ENCODE measurements at places on chromosomes 6 and 20.
A peak's percentile ranks its signal among the peaks of the same experiment; 100 is the strongest.

DNA sequence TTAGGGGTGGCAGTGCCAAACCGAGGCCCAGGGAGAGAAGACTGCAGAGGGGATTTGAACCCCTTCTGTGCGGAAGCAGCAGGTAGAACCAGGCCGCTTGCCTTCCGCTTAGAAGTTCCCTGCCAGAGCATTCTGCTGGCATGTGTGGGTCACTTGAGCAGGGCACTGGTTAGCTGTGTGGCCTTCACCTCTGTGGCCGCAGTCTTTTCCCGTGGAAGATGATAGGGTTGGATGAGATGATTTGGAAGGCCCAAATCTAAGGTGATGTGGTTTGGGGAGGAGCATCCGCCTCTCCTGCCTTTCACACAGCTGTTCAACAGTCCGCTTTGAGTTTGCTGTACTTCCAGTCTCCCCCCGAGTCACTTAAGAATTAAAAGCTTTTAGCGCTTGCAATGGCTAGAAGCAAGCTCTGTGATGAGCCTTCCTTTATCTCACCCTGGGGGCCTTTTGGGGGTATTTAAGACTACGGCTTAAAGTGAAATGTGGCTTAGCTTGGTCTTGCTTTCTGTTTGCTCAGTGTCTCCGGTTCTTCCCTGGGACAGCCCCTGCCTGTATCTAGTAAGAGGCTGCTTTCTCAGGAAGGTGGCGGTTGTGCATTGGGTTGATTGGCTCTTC is 743 bp downstream of the CMTR1 start:
- peak; percentile 3 for DNase-seq

DNA sequence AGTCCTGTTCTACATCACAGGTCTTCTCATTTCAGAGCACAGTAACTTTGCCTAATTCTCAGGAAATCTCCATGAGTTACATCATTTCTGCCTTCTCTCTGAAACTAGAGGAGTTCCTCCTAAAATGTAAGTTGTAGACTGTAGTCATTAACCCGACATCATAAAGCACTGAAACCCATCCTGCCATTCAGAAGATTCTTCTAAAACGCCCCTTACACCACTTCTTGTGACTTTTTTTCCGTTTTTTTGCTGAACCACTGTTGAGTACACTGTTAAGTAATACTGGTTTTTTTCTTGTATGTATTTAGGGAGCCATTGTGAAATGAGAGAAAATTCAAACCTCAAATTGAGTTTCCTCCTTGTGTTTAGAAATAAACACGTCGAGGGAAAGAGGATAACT is 117.3 kb downstream of the MAP3K4 start:
- DNase-seq: no peak

DNA sequence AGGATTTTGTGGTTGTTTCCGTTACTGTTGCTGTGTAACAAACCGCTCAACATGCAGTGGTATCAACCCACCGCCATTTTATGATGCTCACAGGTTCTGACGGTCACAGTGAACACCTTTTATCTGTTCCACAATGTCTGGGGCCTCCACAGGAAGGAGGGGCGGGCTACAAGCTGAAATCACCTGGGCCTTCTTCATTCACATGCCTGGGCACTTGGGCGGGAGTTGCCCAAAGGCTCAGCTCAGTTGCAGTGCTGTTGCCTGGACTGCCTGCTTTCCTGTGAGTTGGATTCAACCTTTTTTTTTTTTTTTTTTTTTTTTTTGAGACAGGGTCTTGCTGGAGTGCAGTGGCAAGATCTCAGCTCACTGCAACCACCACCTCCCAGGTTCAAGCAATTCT is 16.7 kb upstream of the AVP start:
- DNase-seq: no peak

- DNase-seq: no peak
Observed at GRCh38 chr6:12751694-12752325, 35.2 kb downstream of the PHACTR1 start.

- no peak for DNase-seq
Observed at GRCh38 chr6:149306967-149307366, 10.5 kb upstream of the TAB2 start.

GRCh38 chr6:15675536-15676220 is 12.8 kb upstream of the DTNBP1 start:
- DNase-seq: no peak

DNA sequence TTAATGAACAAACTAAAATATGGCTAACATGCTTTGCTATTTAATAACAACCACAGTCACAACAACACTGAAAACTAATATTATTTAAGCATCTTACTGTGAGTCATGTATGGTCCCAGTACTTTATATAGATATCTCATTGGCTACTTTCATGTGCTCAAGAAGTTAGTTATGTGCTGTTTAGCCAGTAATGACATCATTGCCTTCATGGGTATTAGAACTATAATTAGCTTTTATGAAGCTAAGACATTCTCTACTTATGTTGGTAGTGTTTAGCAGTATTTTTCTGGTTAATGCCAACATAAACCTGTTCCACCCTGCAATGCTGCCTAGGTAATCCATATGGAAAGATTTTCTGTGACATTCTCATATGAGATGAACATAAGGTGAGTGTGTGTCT is 56.1 kb downstream of the ADGRG6 start:
- DNase-seq: no peak

GRCh38 chr20:49447364-49447763 is 35.1 kb downstream of the KCNB1 start:
- no peak for DNase-seq

GRCh38 chr20:60035-60918 is 27.2 kb upstream of the DEFB125 start:
- no peak for DNase-seq

DNA sequence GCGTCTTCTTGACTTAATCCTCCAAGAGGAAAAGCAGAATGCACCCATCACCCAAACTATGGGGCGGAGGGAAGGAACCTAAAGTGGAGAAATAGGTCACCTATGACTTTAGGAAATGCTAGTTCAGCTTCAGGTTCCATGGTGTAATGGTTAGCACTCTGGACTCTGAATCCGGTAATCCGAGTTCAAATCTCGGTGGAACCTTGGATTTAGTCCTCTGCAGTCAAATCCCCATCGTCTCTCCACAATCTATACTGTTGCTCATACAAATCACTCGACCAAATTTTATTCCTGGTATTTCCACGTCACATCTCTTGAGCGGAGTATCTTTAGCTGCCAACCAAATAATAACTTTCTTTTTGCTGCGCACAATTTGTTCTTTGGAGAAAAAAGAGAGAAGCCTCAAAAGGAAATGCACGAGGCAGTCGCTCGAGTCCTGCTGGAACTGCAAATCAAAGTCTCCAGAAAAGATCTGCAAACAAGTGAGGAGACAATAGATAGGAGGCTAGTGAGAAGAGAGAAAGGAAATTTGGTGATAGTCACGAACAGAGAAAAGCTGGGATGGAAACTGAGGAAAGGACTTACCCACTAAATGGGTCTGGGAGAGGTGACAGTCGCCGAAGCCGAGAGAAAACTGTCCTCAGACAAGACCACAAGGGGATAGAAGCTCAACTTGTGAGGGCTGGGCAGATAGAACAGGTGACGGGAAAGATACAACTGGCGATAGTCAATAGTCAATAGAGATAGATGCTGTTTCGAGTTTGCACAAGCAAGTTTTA is 16.6 kb downstream of the POM121L2 start:
- no peak for DNase-seq

DNA sequence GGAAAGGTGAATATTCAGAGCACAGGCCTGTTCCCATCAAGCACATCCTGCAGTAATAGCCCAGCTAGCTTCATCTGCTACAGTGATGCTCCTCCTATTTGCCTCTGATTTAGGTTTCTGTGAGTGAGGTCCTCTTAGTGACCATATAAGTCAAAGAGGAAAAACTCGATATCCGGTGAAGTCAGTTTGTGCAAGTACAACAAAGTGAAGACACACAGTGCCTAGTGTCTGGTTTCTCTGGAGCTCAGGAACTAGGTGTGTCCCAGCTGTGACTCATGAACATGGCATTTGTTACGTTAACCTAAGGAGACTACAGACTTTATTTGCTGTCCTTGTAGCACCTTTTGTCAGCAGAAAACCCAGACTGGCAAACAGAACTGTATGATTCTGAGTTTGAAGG is 33.9 kb downstream of the EDN1 start:
- DNase-seq: no peak

- no peak for DNase-seq
Observed at GRCh38 chr6:30915591-30915946, 1.5 kb downstream of the VARS2 start.

GRCh38 chr6:55011034-55011433 is 163.3 kb upstream of the HCRTR2 start:
- DNase-seq: no peak

DNA sequence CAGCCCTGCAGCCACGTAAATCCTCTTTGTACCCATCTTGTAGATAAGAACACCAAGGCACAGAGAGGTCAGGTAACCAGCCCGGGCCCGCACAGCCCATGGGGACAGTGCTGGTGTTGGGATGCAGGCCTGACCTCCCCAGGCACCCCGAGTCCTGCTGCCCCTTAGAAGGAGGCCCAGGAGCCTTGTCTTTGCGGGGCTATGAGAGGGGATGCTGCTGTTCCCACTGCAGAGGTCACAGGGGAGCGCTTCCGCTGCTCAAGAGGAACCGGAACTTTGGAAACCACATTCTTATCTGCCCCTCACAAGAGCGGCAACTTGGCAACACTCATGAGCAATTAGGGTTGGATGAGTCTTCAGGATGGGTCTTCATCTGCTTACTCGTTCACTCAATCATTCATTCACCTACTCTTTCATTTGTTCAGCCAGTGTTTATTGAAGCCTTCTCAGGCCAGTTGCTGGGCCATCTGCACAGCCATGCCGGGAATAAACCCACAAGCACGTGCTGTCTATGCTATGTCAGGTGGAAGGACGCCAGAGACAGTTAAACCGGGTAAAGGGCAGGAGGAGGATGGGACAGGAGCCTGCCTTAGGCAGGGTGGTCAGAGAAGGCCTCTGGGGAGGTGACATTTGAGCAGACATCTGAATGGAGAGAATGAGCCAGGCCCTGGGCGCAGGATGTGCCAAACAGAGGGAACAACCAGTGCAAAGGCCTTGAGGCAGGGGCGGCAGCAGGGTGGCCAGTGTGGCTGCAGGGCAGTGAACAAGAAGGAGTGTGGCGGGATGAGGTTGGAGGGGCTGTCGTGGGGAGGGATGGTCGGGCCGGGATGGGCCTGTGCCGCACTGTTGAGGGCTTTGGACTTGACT is 60.8 kb downstream of the RBM38 start:
- DNase-seq: no peak

- no peak for DNase-seq
Observed at GRCh38 chr20:62120990-62121775, 1.1 kb upstream of the LSM14B start.

DNA sequence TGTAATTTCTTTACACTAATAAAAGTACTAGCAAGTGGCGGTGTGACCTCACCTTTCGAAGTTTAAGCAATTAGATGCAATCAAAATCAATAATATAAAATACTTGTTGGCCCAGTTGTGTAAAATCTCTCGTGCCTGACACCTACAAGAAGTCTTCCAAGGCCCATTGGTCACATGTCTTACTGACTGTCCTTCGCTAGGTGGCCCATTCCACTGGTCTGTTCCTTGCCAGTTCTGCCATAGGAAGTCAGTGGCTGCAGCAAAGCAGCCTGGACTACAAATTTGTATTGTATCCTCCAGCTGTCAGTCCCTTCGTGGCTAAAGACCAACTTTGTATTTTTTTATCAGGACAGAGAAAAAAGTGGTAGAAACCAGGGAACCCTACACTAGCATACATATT is 61.8 kb downstream of the CYB5R4 start:
- no peak for DNase-seq

- DNase-seq: no peak
Observed at GRCh38 chr6:163634211-163635171, 220.0 kb downstream of the QKI start.

- DNase-seq: no peak
Observed at GRCh38 chr6:158906926-158907325, 87.8 kb upstream of the EZR start.

DNA sequence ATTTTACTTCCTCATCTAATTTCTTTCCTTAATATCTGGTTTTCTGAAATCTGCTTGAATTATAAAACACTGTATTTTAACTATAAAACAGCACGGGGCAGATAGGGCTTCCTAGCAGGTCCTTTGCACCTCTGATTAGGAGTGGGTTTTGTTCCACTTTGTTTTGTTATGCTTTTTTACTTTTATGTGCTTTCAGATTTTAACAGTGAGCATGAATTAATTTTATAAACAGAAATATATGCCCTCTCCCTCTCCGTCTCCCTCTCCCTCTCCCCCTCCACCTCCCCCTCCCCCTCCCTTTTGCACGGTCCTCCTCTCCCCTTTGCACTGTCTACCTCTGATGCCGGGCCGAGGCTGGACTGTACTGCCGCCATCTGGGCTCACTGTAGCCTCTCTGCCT is 14.3 kb downstream of the GPX6 start:
- DNase-seq: no peak

- no peak for DNase-seq
Observed at GRCh38 chr6:6546318-6547109, 42.0 kb upstream of the LY86 start.

DNA sequence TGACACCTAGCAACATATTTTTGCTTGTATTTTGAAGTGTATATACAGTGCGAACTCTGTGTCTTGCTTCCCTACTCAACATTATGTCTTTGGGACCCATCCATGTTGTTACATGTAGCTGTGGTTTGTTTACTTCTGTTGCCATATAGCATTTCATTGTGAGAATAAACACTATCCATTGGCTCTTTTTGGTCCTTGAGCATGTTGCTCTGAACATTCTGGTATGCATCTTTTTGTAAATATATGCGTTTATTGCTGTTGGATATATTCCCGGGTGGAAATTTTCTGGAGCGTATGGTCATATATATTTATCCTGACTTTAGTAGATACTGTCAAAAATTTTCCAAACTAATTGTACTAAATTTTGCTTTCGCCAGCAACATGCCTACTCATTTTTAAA is 222.5 kb upstream of the SPTLC3 start:
- DNase-seq: no peak

- no peak for DNase-seq
Observed at GRCh38 chr6:37368961-37369320, 15.2 kb downstream of the RNF8 start.

DNA sequence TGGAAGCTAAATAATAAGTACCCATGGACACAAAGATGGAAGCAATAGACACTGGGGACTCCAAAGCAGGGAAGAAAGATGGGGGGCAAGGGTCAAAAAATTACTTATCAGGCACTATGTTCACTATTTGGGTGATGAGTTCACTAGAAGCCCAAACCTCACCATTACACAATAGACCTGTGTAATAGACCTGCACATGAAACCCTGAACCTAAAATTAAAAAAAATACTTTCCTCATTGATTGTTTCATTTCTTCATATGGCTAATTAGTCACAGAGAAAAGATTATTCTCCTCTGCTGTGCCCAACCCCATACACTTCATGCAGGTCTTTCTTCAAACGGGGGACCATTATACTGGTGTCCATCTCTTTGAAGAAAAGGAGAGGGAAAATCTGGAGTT is 213.0 kb upstream of the DTNBP1 start:
- no peak for DNase-seq

DNA sequence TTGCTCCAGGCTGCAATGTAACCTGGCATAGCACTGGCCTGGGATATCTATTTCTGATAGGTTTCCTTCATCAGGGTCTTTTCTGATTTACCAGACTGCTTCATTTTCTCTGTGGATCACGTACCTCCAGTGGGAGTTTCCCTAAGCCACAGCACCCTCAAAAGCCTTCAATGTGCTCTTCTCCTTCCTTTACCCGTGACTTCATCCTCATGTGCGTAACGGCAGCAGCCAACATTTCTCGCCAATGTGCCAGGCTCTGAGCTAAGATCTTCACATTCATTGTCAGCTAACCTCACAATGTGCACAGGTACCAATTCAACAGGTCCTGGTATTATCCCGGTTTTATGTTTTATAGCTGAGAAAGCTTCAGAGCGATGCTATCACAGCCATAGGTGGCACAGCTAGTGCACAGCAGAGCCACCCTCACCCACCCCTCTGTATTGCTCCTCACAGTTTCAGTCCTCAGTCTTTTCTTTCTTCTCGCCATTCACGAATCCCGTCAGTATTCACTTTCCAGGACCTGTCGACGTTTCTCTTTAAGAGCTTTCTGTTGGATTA is 58.2 kb downstream of the TNFAIP3 start:
- no peak for DNase-seq

Data from activated naive CD8-positive, alpha-beta T cell treated with anti-CD3 and anti-CD28 coated beads, Interleukin-2, amount 50 U/mL, for 16 hours (primary cell).